ENCODE measurements at places on chromosomes 4 and X.

GRCh38 chr4:129167640-129168260, 71.8 kb downstream of the C4orf33 start:
- no peak for DNase-seq

DNA sequence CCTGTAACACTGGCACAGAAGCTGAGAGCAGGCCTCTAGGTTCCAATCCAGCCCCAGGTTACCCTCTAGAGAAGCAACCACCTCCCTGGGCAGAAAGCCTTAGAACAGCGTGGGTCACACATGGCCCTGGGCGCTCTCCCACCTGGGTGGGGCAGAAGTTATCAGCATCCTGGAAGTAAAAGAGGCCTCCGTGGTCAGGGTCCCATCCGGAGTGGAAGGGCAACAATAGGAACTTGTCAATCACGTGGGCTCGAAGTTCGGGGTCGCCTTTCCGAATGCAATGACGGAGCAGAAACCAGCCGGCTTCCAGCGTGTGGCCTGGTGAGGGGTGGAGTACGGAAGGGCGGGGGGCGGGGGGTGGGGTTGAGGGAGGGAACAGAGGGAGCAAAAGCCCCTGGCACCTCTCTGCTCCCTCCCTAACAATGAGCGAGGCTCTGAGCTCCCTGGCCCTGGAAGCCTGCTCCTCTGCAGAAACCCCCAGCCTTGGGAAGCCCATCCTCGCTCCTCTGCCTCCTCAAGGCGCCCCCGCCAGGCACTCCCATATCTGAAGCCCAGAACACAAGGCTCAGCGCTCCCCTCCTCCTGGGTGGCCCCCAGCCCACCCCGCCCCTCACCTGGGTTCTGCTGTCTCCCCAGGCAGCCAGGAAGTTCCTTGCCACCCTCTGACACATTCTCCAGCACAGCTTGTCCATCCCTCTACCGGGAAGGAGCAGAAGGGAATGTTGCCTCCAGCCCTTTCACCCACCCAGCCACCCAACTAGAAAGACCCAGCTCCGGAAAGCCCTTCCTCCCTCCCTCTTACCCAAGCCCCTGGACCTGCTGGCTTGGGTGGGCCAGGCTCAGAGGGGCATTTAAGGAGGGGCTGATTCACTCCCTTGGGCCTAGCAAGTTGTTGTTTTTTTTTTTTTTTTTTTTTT, 2.8 kb downstream of the RENBP start:
- no peak for DNase-seq

DNA sequence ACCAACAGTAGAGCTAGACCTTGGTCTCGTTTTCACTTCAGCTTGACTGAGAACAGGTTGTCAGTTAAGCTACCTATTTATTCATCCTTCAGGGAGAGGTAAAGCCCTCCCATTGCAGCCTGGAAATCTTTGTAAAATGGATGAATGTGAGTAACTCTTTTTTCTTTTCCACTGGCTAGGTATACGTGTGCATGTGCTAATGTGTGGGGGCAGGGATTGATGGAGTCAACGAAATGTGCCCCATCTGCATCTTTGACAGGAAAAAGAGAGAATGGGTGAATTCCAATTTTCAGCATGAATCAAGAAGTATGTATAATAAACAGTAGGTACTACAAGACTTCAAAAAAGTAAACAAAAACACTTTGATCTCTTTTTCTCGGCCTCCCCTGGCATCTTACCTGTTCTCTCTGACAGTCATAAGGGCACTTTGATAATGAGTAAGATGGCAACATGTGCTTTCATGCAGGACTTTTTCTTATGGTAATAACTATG, at the start of gene IL21:
Gene IL21 (minus strand): TSS at position 51 of the 492 bp plus-strand sequence. CDS start 55 bp downstream, outside the sequence.
- no peak for DNase-seq

DNA sequence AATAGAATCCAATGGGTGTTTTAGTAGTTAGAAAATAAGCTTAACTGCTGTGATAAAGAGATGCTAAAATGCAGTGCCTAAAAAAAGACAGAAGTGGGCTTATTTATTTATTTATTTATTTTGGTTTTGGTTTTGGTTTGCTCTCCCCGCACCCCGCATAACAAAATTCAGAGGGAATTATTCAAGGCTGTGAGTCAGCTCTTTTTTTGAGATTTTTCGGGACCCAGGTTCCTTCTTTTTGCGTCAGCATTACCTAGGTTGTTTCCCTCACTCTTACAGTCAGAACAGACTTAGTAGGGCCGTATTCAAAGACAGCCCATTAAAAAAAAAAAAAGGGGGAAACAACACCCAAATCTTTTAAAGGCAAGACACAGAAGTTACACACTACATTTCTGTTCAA, 1495.5 kb upstream of the ADGRL3 start:
- no peak for DNase-seq
